SHP77 treated with DMSO at 0.1 percent for 48 hours (cell line): ENCODE measurements at places on chromosomes 6 and 20.

DNA sequence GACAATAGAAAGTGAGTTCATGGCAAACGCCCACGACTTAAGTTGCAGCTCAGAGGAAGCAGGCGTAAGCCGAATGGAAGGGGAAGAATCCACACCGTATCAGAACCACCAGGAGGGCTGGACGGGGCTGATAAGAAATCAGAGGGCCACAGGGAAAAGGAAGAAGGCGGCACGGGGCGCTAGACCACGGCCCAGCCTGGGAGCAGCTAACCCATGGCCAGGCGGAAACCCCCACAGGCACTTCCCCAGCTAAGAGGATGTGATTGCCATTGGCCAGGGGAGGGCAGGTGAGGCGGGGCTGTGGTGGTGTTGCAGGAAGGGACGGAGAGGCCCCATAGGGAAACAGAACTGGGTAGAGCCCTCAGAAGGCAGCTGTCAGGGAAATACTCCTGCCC, 174.0 kb upstream of the AFDN start:
- DNase-seq: no peak

DNA sequence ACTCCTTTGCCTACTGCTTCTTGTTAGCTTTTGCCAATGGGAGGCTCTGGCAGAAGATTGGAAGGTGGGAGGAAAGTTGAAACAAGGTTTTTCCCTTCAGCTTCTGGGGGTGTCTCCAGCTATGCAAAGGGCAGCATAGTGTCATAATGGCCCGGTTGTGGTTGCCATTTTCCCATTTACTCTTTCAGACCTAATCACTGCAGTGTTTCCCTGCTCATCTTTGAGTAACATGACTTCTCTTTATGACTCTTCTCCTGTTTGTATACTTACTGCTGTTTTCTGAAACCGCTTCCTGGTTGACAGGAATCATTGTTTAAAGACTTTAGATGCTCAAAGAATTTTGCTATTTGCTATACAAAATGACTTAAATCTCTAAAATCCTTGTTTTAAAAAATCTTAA, 19.9 kb downstream of the NRN1 start:
- DNase-seq: no peak

- no peak for DNase-seq
Measured at GRCh38 chr6:17536586-17536985, 63.5 kb upstream of the FAM8A1 start.

GRCh38 chr6:32936239-32937152, 4.3 kb downstream of the HLA-DMB start:
- DNase-seq: no peak

- no peak for DNase-seq
Measured at GRCh38 chr20:919491-919916, 3.4 kb upstream of the ANGPT4 start.

- DNase-seq: no peak
Measured at GRCh38 chr6:50143011-50143719, 93.4 kb upstream of the DEFB112 start.

DNA sequence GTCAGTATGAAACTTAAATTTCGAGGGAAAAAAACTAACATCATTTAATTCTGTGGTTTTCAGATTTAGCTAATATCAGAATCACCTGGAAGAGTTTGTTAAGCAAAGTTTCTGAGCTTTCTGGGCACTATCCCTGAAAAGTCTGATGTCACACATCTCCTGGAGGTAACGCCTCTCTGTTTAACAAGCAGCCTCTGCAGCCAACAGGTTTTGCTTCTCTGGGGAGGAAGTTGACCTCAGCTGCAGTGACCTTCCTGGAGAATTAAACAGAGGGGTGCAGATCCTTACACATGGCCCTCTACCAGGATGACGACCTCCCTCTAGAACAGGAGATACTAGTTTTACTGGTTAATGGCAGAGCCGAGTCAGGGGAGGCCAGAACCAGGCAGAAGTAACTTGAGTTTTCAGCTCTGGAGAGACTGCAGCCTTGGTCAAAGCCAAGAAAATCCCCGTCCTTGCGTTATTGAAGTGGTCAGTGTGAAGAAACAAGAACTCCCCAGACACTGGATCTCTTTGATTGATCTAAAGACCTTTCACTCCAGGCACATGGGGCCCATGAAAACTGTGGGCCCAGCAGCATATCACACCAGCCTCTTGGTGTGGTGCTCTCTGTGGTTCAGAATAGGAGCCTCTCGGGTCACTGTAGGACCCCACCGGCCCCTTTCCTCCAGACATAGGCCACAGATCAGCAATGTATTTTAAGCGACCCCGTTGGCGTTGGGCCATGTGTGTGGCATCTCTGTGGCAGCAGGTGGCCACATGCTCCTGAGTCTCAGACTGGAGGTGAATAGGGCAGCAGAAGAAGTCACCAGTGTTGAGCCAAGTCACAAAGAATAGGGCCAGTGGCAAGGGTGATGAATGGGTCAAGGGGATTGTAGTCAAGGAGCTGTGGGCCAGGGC, 33.4 kb upstream of the CCR6 start:
- no peak for DNase-seq

DNA sequence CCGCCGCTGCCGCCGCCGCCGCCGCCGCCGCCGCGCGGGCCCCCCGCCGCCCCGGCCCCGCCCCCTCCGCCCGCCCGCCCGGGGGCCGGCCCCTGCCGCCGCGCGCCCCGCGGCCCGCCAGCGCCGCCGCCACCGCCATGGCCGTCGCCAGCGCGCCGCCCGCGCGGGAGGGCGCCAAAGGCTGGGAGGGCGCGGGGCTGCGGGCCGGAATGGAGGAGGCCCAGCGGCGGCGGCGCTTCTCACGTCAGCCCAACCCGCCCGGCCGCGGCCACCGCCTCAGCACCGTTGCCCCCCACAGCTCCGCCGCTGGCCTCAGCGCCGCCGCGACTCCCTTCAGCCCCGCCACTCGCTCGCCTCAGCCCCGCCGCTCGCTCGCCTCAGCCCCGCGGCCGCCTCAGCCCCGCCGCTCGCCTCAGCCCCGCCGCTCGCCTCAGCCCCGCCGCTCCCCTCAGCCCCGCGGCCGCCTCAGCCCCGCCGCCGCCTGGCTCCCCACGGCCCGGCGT, 258 bp downstream of the PHF10 start:
- no peak for DNase-seq

DNA sequence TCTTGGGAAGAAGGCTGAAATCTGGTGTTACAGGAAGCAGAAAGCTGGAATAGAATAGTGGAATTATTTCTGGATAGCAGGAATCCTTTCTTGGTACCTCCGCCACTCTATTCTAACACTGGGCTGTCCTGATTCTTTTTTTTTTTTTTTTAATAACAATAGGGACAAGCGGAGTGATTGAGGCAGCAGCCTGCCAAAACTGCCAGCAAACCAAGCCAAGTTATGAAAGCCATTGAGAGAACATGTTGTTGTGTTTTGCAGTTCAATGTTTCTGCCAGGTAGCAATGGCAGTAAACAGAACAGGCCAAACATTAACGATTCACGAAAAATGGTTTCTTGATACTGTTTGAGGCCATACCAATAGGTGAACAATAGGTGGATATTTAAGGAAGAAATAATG, 47.1 kb downstream of the SLC26A8 start:
- no peak for DNase-seq

GRCh38 chr6:7811441-7811840, 85.5 kb downstream of the BMP6 start:
- no peak for DNase-seq

GRCh38 chr20:57308451-57309271, 20.9 kb upstream of the SPO11 start:
- no peak for DNase-seq

DNA sequence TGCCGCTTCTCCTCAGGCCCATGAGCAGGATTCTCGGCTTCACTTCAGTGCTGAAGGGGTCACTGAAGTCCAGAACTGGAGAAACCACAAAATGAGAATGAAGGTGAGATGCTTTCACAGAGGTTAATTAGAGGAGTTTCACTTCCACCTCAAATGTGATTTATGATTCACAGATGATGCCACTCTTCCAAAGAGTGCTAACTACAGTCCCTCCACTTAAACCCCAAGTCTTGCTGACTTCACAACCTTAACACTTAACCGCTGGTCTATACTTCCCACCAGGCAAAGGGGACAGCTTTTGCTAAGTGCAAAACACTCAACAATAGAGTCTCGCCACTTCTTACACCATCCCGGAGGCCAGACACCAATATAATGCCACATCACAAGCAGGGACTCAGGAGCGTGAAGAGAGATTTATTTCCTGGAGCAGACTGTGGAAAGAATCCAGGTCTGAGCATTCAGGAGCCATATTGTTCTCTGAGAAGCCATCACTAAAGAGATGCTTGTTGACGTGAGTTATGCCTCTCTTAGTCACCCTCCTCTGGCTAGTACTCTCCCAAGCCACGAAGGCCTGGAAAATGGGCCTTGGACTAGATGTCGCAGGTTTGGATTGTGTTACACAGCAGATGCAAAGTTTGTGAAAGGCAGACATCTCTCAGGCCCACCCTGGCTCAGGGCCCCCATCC, 24.4 kb downstream of the RRAGD start:
- no peak for DNase-seq

- no peak for DNase-seq
Measured at GRCh38 chr20:11792568-11792953, 125.1 kb upstream of the BTBD3 start.

GRCh38 chr20:19758501-19759331, 658 bp downstream of the RIN2 start:
- DNase-seq: no peak

DNA sequence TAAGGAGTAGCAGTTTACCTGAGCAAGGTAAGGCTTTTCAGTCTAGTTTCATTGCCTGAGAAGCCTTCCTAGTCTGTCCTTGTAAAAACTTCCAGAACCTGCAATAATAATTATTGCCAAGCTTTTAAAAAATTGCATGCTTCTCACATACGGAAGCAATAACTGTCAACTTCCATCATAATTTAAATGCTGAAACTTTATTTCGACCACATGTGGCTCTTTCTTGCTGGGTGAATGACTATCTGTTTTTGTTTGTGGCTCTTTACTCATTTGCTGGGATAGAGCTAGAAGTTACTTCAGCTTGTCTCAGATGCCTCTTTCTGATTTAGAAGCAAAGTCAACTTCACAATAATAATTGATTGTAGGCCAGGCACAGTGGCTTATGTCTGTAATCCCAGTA, 95.9 kb upstream of the COL21A1 start:
- DNase-seq: no peak

- no peak for DNase-seq
Measured at GRCh38 chr6:148348335-148348734, 5.7 kb downstream of the SASH1 start.

DNA sequence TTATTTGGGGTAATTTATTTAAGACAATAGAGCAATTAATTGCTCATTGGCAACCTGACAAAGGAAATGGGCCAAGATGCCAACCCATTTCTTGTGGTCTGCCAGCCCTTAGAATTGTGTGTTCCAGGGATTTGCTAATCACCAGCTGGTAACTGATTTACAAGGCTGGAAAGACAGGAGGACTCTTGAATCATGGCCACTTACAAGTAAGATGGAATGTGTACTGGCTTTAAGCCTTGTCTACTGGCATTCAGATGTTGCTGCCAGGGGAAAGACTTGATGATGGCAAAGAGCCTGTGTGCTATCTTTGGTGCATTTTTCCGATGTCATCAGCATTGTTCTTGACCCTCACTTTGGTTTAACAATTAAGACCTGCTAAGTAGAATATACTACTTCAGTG, 91.0 kb downstream of the BCKDHB start:
- no peak for DNase-seq

GRCh38 chr6:130890521-130890971, 63.3 kb downstream of the SMLR1 start:
- DNase-seq: no peak

DNA sequence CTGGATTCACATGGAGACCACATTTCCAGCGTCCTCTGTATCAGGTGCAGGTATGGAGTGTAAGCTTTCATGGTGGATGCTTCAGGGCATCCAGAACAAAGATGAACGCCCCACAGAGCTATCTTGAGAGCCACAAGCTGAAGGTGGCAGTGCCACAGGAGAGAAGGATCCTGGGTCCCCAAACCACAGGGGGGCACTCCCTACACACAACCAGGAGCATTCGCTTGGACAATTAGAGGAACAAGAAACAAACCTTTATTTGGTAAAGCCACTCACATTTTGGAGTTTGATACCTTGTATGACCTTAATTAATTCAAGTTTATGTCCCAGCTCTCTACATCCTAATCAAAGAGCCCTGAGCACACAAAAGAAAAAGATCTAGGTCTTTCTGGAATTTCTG, 406.3 kb downstream of the PREX1 start:
- no peak for DNase-seq

GRCh38 chr20:17169585-17170136, 57.2 kb upstream of the PCSK2 start:
- DNase-seq: peak; percentile 99

DNA sequence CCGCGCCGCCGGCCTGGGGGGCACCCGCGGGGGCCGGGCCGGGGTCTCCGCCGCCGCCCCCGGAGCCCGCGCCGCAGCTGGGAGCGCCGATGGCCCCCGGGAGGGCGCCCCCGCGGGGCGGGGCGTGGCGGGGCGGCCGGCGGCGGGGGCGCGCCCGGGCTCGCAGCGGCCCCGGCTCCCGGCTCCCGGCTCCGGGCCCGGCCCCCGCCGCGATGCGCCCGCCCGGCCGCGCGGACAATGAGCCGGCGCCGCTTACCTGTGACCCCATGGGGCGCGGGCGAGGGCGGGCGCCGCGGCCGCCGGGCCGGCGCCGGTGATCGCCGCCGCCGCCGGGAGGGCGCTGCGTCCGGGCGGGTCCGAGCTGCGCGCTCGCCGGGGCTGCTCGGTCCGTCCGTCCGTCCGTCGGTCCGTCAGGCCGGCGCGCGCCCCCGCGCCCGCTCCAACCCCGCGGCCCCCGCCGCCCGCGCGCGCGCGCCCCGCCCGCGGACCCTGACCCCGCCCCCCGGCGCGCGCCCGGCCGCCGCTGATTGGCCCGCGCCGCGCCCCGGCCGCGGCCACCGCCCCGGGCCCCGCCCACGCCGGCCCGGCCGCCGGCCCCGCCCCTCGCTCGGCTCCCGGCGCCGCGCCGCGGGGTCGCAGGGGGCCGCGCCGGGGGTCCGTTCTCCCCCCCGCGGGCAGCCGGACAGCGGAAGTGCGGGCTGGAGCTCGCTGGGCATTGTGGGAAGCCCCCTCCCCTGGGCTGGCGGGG, at the start of gene ZBTB46:
Gene ZBTB46 (minus strand): TSS at position 424 of the 748 bp plus-strand sequence. CDS start 40,507 bp downstream, outside the sequence.
- DNase-seq: no peak

- DNase-seq: no peak
Measured at GRCh38 chr6:129188795-129189194, 305.9 kb downstream of the LAMA2 start.

GRCh38 chr6:14697427-14697826, 548.4 kb upstream of the JARID2 start:
- DNase-seq: no peak

- no peak for DNase-seq
Measured at GRCh38 chr20:61677928-61678327, 387.8 kb downstream of the TAF4 start.
